ENCODE measurements at places on chromosomes 12 and 14.
A peak's percentile ranks its signal among the peaks of the same experiment; 100 is the strongest.

DNA sequence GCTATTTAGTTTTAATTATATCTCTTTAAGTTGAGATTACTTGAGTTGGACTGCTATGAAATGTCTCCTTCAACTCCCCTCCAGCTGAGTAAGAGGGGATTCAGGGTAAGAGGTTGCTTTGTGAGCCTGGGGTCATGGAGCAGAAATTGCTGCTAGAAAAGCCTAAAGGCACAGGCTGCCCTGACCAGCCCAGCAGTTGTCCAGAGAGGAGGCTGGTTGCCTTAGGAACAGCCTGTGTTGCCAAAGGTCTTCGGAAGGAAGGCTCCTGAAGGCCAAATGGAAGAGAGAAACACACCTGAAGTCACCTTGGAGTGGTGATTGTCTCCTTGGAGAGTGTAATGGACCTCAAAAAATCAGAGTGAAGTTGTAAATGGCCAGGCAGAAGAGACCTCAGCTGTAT is 235.5 kb upstream of the PDE3A start:
- no peak for DNase-seq

GRCh38 chr14:54572316-54572715 is 5.4 kb downstream of the SAMD4A start:
- DNase-seq, result no peak

DNA sequence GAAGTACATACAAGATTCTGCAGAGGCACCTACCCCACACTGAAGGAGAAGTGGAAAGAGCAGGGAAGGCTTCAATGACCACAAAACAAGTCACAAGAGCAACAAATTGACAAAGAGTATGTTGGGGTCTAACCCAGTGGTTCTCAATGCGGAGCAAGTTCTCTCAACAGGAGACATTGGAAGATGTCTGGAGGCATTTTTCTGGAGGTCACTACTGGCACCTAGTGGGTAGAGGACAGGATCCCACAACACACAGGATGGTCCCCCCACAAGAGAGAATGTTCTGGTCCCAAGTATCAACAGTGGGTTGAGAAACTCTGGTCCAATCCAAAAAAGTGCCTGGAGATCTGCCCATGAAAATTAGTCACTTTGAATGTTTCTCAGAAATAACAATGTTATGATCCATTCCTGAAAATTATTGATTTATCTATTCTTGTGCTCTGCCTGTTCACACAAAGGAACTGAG is 3.4 kb downstream of the SSH1 start:
- peak; percentile 25 for DNase-seq

GRCh38 chr12:3671330-3672112 is 81.4 kb downstream of the CRACR2A start:
- no peak for DNase-seq

- no peak for DNase-seq
Observed at GRCh38 chr12:48366131-48366530, 15.4 kb upstream of the ZNF641 start.

DNA sequence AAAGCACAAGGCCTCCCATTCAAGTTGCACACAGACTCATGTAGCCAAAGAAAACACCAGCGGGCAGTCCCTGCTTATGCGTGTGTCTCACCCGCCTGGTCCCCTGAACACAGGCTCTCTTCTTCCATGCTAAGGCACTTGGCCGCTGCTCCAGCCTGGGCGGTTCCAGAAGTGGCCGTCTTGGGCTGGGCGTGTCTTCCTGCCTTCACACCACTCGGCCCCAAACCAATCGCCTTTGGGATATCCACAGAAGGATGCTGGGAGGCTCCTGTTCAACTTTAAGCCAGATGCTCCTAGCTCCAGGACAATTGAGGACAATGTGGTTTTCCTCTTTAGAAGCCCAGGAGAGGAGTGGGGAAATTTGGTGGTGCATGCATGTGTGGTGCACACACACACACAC is 2.2 kb downstream of the SCARB1 start:
- no peak for DNase-seq

- DNase-seq, result no peak
Observed at GRCh38 chr12:69099201-69099837, 140.1 kb upstream of the CPSF6 start.

DNA sequence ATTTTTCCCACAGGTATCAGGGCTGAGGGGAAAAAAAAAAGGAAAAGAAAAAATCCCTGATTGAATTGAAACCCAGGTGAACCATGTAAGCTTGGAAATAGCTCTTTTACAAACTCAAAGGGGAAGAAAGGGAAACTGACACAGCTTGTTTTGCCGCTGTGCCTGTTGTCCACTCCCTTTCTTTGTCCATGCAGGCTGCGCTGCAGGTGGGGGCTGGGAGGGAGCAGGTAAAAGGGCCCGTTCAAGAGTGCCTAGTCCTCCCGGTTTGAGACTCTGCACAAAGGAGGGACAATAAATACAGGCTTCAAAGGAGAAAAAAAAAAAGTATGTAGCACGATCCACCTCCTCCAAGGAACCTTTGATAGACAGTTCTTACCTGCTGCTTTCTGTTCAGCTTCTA is 194.8 kb downstream of the GRIN2B start:
- DNase-seq, result no peak

DNA sequence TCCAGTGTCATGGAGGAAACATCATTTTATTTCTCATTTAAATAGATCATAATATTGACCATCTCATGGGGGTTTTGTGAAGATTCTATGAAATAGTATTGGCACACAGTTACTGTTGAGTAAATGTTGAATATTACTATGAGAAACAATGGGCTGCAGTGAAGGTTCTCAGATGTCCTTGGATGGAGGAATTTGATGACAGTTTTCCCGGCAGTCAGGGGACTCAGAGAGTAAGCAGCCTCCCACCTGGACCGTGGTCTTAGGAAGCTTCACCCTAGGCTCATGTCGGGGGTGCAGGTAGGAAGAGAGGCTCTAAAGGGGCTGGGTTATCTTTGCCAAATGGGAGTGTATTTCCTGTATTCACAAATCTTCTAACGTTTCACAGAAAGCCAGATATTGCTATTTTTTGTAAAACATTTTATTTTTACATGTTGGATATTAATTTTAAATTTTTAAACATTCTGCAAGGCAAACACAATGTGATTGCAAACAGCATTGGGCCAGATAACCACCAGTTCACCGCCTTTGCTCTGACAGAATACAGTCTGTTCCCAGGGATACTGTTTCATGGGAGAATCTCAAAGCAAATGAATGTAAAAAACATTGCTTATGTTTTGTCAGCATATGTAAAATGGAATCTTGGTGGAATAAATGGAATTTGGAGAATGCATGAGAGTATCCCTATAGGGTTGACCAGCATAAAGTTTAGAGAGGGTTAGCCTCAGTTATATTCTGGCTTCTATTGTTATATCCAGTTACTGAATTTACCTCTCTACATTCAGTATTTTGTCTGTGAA is 380.8 kb upstream of the TMEM132C start:
- DNase-seq, result no peak

DNA sequence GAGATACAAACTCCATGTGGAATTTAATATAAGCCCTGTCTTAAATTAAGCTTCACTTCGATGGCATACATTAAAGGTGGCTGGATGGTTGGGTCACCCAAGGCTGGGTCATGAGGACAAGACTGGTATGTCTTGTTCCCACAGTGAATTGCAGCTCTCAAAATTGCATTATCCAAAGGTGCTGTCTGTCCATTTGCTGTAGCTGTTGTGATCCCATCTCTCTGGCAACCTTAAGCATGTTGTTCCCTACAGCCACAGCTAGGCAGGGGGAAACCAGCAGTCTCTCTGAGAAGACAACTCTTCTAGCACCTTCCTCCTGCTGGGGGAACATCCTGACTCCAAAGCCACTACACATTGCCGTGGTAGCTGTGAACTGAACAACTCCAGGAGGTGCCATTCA is 187.0 kb downstream of the NUAK1 start:
- DNase-seq, result no peak

DNA sequence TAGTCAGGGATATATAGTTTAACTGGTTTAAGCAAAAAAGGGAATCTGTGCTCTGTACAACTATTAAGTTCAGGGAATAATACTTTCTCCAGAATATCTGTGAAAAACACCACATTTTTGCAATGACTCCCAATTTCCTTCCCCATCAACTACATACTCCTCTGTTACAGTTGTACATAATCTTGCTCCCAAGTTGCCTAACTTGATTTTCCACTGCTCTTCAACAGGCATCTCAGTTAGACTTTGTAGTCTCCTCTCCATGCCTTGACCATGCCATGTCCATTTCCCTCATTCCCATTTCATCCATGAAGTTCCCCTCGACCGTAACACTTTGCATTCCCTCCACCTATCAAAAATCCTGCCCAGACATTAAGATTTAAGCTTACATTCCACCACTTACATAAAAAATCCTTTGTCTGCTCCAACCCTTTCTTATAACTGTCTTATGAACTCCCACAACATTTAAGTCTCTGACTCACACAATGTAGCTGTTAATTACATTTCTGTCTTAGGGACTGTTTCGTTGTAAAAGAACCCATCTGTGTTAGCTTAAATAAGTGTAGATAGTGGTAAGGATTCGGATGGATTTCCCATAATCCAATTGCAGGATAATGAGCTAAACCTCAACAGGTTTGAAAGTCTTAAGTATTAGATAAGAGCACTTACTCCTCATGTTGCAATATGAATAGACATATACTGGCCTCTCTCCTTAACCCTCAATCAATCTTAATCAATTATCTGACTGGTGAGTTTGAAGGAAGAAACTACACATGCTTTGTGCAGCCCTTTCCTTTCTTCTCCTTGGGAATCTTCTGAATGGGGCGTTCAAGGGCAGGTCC is 156.5 kb downstream of the PAWR start:
- no peak for DNase-seq

DNA sequence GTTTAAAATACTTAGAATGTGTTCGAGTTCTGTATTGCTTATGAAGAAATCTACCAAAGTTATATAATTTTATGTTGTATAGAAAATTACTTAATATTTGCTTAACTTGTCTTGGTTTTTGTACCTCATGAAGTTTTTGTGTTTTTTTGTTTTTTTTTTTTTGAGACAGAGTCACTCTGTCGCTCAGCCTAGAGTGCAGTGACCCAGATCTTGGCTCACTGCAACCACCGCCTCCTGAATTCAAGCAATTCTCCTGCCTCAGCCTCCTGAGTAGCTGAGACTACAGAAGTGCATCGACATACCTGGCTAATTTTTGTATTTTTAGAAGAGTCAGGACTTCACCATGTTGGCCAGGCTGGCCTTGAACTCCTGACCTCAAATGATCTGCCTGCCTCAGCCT is 69.9 kb downstream of the MON2 start:
- no peak for DNase-seq

DNA sequence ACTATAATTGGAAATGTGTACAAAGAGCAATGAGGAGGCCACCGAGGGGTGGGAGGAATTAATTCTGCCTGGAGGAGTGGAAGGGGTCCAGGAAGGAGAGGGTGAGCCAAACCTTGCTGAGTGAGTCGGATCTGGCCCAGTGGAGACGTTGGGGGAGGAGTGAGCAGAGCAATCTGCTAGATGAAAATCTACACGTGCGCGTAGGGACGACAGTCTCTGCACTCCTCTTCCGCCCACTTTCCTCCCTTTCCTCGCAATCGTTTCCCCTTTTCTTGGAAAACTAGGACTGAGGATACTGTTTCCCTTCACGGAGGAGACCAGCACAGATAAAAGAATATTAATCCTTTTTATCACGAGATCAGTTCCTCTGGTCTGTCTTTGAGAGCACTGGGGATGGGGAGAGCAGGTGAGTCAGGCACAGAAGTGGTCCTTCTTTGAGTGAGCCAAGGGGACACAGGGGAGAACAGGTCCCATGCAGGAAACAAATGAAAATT is 2.9 kb upstream of the NAB2 start:
- DNase-seq, result no peak

GRCh38 chr12:131732996-131733615 is 22.2 kb downstream of the SFSWAP start:
- no peak for DNase-seq

GRCh38 chr12:45423931-45424330 is 208.0 kb downstream of the ANO6 start:
- no peak for DNase-seq

- DNase-seq, result no peak
Observed at GRCh38 chr12:103573185-103573584, 13.9 kb upstream of the STAB2 start.

GRCh38 chr12:124939421-124940142 is 25.1 kb upstream of the UBC start:
- DNase-seq, result peak; percentile 86

GRCh38 chr14:31582836-31583452 is 21.7 kb downstream of the NUBPL start:
- no peak for DNase-seq

DNA sequence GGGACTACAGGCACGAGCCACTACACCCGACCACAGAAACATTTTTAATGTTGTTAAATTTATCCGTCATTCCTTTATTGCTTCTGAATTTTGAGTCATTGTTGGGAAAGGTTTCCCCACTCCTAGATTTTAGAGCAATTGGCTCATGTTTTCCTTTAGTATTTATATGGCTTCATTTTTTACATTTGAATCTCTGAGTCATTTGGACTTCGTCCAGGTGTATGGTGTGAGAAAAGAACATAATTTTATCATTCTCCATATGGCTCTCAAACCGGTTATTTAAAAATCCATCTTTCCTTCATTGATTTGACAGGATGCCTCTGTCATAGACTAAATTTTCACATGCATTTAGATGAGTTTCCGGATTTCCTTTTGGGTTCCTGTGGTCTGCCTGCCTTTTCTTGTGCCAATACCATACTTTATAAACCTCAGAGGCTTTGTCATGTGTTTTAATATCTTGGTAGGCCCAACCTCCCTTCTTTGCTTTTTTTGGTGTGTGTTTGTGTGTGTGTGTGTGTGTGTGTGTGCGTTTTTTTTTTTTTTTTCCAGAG is 30.9 kb downstream of the LRTM2 start:
- DNase-seq, result no peak

DNA sequence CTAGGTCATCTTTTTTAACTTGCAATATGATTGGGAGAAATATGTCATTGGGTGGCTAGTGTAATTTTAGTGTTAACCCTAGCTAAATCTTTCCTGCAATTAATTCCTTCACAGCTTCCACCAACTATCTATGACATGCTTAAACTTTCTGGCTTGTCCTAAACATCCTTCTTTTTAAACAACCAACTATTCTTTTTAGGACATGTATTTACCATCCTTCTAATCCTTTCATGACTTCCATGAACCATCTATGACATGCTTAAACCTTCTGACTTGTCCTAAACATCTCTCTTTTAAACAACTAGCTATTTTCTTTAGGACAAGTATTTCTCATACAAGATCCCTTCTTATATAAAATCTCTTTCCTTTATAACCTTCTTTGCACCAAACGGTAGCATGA is 179.6 kb upstream of the PDZRN4 start:
- DNase-seq, result no peak

GRCh38 chr12:102169922-102170621 is 27.6 kb downstream of the PMCH start:
- DNase-seq, result no peak

- DNase-seq, result no peak
Observed at GRCh38 chr14:96281486-96281885, 25.5 kb downstream of the BDKRB1 start.

DNA sequence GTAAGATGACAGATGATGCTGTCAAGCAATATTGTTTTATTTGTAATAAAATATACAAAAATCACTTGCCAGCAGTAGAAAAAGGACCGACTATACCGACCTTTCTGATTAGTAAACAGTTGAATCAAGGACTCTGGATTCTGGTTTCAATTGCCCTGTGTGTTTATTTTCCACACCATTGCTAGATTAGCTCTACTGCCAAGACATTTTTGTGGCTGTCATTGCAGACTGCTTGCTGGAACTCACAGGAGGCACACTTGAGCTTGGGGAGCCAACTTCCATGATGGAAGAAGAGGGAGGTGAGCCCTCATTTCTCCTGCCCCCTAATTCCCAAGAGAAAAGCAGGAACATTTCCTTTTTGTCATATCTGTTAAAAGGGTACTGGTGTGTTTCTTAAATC is 51.3 kb downstream of the MAPKAPK5 start:
- DNase-seq, result no peak

Measured in HL-60 (cell line).